SK-N-SH (cell line): ENCODE measurements at places on chromosomes 7 and 10. TPM values are rescaled to one million over a fixed set of nuclear protein-coding genes. Genes with fewer than 3 reads are reported as not detected.

PIP gene
- polyA plus RNA-seq: not detected in 2 replicates

CTAGE4 gene
- not detected in 2 replicates for polyA plus RNA-seq

FUOM gene
- 25.3 and 32.5 TPM in 2 replicates for polyA plus RNA-seq

SFRP5 gene
- polyA plus RNA-seq: not detected in 2 replicates

SPDYE9 gene
- 0.08 TPM in 1 of 2 replicates, not detected in the other for polyA plus RNA-seq

CHST3 gene
- polyA plus RNA-seq: 6.0 and 6.1 TPM in 2 replicates

GPR15LG gene
- polyA plus RNA-seq: not detected in 2 replicates

PRPS1L1 gene
- polyA plus RNA-seq: not detected in 2 replicates

VSIR gene
- 8.7 and 11.3 TPM in 2 replicates for polyA plus RNA-seq

GRCh38 chr10:43904844-43905243, 256.2 kb upstream of the ZNF32 start:
- DNase-seq: peak; percentile 21

GRCh38 chr10:24552346-24553016, 171.2 kb downstream of the ARHGAP21 start:
- DNase-seq: peak; percentile 23

GRCh38 chr7:17233603-17234002, 64.8 kb upstream of the AHR start:
- DNase-seq: no peak

GRCh38 chr10:69850440-69850839, 48.7 kb downstream of the COL13A1 start:
- DNase-seq: no peak

DNA sequence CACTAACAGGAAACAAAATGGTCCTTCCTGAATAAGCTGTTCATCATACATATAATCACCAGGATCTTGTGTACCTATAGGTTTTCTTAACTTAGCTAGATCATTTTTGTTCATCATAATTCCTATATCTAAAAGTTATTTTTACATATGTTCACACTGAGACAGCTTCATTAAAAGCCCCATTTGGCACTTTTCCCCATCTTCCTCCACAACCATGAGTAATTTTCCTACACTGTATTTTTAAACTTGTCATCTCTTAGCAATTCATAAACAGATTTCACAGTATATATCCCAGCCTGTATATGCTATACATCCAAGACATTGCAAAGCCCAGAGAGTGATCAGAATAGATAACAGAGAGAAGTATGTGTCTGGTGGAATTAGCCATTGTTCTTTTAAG, 28.3 kb downstream of the ZNF365 start:
- DNase-seq: no peak

DNA sequence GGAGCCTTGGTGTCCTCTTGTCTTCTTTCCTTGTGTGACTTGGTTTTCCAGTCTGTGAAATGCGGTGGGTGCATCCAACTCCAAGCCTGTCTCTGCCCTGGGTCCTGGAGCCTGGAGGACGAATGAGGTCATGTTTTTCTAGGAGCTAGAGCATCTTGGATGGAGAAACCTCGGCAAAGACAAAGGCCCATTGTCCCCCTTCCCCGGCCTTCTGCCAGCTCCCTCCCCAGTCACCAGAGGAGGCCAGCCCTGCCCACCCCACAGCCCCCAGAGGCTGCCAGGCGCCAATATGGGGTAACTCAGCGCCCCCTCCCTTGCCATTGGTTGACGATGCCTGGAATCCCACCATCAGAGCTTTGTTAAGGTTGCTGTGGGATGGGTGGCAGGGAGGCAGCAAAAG, 40.4 kb downstream of the KCTD7 start:
- no peak for DNase-seq

DNA sequence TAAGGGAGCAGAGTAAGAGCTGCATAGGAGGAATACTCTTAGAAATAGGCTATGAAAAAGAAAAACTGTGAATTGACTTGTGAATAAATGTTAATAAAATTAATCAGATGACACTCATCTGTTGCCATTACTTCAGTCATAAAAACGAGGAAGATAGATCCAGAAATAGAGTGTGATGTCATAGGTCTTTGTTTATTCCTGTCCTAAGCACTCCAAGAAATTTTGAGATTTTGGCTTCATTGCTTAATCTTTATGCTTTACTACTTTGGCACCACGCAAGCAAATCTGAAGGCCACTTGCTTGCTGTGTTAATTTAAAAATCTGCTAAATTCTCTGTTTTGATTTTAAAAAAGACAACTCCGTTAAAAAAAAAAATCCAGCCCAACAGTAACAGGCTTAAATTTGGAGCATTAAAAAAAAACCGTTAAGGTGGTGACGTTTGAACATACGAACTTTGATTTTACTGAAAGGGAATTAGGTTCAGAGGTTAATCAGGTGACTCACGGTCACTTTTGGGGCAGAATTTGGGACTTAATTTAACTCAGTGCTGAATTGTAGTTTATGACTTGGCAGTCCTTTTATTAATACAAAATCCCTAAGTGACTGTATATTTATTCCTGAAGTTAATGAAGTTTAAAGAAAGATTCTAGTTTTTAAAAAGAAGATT, 3.4 kb downstream of the IFRD1 start:
- DNase-seq: no peak

DNA sequence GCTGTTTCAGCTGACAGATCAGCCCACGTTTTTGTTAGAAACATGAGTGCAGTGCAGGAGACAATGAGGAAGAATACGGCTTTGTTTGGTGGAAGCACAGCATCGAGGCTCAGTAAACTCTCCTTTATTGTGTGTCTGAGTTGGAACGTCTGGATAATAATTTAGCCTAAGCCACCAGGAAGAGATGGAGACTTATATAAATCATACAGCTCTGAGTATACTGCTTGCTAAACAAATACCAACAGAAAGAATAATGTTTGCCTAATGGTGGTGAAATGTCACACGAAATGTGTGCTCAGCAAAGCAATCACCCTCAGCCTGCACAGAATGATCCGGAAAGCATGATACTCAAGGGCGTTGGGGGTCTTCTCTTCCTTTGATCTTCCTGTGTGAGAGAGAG, 664.1 kb upstream of the ADARB2 start:
- DNase-seq: no peak

GRCh38 chr7:37770838-37771237, 77.6 kb upstream of the NME8 start:
- DNase-seq: peak; percentile 19

DNA sequence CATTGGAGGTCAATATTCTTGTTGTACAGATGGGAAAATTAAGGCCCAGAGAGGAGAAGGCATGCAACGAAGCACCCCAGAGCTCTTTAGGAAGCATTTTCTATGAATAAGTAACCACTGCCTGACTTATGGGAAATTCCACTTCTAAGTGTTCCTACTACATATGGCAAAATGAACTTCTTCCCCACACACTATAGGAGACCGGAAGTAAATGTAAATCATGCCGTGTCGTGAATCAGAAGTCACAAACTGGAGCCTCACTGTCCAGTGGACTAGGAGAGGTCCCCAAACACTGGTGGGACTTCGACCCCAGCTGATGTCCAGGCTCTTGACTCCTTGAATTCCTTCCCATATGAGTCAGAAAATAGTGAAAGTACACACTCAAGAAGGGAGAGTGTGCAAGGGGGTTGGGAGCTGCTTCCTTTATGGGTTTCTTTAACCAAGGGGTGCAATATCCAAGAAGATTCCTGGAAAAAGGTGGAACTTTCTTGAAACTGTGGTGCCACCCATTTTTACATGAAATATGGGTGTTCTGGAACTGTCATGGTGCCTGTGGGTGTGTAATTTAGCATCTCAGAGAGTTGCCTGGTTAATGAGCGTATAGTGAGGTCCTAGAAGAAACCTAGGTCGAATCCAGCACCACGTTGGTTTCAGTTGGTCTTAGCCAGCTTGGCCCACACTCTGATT, 6.7 kb downstream of the RASSF4 start:
- DNase-seq: no peak

DNA sequence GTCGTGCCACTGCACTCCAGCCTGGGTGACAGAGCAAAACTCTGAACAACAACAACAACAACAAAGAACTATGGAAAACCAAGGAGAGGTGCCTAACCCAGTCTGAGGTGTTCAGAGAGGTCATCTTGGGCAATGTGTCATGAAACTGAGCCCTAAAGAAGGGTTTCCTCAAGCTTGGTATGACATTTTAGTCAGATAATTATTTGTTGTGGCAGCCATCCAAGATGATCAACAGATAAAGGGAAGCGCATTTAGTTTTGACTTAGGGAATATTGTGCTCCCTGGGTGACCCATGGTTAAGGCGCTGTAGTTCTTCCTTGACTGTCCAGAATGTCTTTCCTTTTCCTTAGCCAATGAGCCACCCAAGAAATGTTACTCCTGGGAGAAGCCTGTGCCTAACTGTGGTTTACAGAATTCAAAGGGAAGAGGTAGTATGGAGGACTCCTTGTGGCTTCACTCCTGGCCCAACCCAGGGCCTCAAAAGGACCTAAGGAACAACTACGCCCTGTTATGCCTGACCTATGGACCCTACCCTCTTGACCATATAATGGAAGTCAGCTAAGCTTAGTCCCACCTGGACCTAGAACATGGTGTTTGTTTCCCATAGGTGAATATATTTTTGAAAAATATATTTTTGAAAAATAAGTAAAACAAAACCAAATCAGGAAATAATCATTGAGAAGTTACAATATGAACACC, 42.4 kb downstream of the TPST1 start:
- DNase-seq: no peak

DNA sequence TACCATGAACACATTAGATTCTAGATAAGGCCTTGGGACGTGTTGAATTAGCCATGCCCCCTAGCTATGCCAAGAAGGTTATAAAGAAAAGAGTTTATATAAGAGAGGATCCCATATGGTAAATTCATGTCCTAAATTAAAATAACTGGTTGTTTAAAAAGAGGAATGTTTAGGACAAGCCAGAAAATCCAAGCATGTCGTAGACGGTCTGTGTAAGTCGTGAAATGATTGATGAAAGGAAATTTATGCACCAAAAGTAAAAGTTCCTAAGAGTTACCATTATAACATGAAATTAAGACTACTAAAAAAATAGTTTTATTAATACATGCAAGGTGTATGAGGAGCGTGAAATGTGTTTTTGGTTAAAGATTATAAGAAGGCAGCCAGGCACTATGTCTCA, 624.9 kb downstream of the ARL4A start:
- no peak for DNase-seq

- peak; percentile 88 for DNase-seq
Observed at GRCh38 chr7:100827330-100828226, at the start of gene EPHB4. Gene EPHB4, minus strand, starts transcription at chr7:100827523. Its CDS starts 493 bp downstream, at chr7:100827030.

- DNase-seq: peak; percentile 67
Observed at GRCh38 chr7:27586825-27587224, 75.9 kb downstream of the HIBADH start.

GRCh38 chr10:132345345-132345744, 13.4 kb downstream of the LRRC27 start:
- no peak for DNase-seq

GRCh38 chr10:104642658-104643302, 1.7 kb downstream of the SORCS3 start:
- peak; percentile 88 for DNase-seq

DNA sequence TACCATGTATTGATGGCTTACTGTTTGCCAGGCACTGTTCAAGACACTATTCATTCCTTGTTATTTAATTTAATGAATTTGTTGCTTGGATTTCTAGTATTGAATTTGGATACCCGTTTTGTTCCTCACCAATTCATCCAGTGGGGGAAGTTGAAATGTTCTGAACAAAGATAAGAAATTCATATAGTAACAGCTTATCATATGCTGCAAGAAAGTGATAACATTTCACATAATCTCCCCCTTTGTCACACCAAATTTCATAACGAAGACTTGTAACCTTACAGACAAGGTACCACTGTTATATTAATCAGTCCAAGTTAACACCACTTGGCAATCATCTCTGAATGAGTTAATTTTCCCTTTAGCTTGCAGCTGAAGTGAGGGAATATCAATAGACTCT, 42.1 kb downstream of the SCIN start:
- no peak for DNase-seq

DNA sequence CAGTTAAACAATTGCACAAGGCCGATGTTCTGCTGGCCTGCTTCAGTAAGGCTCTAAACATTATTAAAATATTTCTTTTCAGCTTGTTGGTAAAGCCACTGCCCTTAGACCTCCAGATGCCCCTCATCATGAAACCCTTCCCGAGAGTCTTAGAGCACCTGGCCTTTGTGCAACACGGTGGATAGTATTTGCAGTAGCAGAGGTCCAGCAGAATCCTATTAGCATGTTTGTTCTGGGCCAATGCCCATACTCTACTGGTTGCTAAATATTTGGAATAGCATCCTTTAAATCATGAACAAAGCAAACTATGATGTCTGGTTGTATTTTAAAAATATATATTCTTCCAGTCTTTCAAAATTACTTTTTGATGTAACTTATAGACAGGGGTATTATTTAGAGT, 584.6 kb downstream of the CNTNAP2 start:
- no peak for DNase-seq

DNA sequence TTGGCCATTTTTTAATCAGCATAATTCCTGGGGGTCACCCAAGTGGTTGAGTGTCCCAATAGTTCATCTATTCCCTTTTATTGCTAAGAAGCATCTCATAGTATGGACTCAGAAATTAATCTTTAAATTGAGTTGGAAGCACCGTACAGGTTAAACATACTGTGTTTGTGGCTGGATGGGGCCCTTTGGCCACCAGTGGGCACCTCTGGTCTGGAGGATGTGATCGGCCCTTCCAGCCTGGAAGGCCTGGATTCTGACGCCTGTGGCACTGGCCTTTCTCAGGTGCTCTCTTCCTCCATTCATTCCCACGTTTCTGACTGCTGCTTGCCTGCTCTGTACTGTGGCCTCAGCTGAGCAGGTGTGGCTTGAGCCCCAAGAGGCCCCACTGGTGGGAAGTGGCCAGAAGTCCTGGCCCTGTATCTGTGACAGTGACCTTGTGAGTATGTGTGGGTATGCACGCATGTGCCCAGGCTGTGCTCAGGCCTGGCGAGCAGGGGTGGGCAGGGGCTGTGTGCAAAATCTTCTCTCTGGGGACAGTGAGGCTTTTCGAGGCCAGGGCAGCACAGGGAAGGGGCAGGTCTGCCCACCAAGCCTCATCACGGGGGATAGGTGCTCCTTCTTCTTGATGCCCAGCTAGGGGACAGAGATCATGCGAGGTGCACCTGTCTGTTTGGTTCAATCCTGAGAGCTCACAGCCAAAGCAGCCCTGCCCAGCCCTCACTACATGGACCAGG, 30.1 kb downstream of the LDB3 start:
- DNase-seq: no peak

GRCh38 chr10:71515531-71516172, 118.9 kb downstream of the CDH23 start:
- no peak for DNase-seq

DNA sequence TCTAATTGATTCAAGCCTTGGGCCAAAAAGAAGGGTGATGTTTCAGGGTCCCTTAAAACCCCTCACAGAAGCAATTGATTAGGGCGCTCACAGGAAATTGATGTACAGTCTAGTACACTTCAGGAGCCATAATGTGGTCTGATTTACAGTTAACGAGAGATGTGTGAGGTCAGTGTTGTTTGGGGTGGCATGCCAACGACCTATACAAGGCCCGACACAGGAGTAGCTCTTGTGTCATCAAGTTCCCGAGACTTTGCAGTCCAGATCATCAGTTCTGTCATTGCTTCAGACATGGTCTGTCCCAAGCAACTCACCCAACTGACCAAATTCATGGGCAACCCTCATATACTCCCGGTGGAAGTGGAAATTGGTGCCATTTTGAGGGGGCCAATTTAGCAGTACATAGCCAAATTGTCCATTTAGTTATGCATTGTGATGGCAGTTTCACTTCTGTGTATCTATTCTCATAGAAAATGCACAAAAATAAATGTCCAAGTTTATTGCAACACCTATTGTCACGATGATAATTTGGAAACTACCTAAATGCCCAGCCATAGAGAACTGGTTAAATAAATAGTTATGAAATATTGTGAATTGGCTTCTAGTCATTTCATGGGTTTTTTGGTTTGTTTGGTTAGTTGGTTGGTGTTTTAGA, 18.0 kb upstream of the ARID5B start:
- no peak for DNase-seq
